Activated CD4-positive, CD25-positive, alpha-beta regulatory T cell treated with anti-CD3 and anti-CD28 coated beads, Interleukin-2, amount 50 U/mL, for 72 hours (primary cell): ENCODE measurements at places on chromosomes 4 and X.

DNA sequence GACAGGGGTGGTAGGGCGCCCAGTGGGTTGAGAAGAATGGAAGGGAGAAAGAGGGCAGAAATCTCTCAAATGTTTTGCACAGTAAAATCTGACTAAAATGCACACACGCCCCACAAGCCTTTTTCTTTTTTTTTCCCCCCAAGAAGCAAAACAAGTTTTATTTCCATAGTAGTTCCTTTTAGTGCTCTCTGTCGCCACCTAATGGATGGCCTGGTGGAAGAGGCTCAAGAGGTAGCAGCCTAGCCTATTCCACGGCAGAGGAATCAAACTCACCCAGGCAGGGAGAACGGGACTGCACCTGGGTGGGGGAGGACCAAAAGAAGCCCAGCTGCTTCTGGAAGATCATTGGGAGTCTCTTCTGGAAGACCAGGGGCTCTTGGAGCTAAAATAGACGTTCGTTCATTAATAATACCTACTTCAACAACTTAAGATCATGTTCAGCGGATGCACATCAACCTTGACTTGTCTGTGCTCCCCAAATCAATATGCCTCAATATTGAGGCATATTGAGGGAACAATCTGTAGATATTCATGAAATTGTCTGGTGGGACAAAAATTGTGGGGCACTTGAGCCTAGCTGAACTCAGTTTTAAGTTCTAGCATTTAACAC, 31.6 kb upstream of the IRAK1 start:
- peak; percentile 69 for DNase-seq

GRCh38 chrX:26026179-26026578, 112.0 kb upstream of the MAGEB18 start:
- no peak for DNase-seq

DNA sequence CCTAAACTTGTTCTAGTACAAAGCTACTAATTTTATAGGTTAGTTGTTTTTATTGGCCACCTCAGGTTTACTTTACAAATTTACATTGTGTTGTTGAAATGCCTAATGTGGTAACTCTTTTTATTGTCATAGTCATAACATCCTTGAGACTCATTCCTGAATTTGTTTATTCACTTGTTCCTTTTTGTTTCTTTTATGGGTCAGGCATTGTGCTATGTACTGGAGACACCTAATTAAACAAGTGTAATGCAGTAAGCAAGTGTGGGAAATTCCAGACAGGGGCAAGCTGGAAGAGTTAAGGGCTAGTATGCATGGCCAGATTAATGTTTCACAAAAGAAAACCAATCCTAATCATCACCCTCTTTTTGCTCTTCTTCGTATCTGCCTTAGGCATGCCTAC, 30.5 kb upstream of the TTC29 start:
- DNase-seq, result no peak

- no peak for DNase-seq
Measured at GRCh38 chr4:168825975-168826374, 184.1 kb downstream of the CBR4 start.

DNA sequence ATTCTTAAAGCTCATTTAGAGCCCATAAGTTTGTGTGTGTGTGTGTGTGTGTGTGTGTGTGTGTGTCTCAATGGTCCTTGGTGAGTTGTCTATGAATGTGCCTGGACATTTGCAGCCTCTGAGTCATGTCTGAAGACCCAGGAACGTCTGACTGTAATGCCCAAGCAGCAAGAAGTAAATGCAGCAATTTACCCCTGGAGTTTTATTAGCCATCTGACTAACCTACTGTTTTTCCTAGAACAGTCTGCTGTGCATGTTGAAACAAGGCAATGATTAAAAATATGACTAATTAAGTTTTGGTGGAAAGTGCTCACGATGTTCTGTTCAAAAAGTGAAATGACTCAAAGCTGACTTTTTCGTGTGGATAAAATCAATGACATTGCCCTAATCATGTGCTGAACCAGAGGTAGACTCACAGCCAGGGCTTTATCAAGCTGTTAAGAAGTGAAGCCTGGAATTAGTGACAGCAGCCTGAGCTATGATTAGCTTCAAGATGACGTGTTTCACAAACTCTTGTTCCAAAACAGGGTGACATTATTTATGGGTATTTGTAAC, 201.6 kb downstream of the CPE start:
- no peak for DNase-seq

DNA sequence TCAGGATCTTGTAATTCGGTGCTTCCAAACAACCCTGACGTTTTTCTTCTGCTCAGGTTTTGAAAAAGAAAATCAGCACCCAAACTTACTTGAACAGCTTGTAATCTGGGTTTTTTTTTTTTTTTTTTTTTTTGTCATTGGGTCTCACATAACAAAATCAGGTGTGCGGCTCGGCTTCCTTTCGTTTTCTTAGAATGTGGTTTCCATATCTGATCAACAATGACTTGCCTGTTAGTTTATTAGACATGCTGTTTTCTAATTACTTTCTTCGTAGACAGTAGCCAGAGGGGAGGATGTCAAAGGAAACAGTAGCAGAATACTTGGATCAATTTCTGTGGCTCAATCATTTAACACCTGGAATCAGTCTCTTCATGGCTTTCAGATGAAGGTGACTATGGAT, 890 bp upstream of the FREM3 start:
- no peak for DNase-seq
